ENCODE measurements at places on chromosomes 1 and 21.

DNA sequence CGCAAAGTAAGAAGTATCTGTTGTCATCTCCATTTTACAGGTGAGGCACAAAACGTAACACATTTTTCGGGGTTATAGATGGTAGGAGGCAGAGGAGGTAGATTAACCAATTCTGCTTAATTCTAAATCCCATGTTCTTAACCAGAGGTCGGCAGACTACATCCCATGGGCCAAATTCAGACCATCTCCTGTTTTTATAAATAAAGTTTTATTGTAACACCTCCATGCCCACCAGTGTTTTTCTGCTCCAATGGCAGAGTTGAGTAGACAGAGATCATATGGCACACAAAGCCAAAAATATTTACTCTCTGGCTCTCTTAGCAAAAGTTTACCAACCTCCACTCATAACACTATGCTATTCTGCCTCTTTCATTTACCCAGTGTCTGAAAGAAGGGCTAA, 30.9 kb downstream of the FHAD1 start:
- DNase-seq, result no peak

GRCh38 chr1:39576016-39576657, 453 bp downstream of the PABPC4 start:
- no peak for DNase-seq

GRCh38 chr1:109687641-109688499, at the start of gene GSTM1:
Gene GSTM1, plus strand, starts transcription at chr1:109687817. Its CDS starts 57 bp downstream, at chr1:109687874.
- DNase-seq, result peak; percentile 83

DNA sequence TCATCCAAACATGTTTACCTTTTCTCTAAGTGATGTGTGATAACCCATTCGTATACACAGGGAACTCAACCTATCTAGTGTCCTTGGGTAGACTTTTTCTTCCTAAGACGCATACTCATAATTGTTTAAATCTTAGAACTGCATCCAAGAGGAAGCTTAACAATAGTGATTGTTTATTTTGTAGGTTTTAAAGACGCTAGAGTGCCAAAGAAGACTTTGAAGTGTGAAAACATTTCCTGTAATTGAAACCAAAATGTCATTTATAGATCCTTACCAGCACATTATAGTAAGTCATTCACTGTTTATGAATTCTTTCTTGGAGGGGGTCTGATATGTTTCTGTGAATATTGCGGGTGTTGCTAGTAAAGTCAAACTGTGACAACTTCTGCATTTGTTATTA, 25.4 kb downstream of the PLA2G4A start:
- DNase-seq, result no peak

GRCh38 chr1:109208836-109209463, 4.8 kb upstream of the SARS1 start:
- no peak for DNase-seq

DNA sequence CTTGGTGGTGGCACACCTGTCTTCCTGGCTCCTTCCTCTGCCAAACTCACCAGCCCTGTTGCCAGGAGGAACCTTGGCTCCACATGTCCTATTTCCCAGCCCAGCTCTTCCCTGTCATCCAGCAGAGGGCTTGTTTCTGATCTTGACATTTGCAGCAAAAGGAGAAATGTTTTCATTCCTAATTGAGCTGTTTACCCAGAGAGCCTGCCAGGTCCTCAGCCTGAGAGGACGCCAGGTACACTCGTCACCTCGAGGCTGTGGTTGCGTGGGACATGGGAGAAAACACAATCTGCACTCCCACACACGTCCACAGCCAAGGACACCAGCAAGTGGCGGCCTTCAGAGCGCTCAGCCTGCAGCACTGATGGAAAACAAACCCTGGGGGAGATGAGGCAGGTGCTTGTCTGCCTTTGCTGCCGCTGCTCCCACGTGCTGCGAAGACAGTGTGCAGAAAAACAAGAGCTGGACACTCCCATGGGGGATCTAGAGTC, 132.8 kb upstream of the CD34 start:
- no peak for DNase-seq

DNA sequence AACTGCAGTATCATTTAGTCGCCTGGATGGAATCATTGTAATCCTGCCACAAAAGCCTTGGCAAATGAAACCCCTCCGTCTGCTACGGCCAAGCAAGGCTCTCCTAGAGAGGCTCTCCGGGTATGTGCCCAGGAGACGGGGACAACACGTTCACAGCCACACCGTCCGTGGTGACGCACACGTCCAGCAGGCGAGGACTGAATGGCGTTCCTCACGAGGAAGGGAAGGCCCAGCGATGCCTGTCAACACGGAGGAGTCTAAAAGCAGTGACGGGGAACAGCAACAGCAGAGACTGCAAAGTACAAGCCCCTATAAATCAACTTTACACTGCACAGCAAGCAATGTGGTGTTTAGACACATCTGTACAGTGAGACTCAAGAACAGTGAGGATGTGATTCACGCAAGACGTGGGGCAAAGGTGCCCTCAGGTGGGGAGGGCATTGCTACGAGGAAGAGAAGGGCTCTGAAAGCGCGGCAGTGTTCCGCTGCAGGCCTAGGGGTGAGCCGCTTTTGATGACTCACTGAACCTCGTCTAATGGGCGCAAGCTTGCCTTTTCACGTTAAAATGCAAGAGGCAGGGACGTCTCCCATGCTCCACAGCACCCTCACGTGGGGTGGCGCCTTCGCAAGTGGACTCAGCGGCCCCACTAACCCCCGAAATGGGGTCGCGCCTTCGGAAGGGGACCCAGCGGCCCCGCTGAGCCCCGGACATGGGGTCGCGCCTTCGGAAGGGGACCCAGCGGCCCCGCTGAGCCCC, 6.8 kb downstream of the WRAP73 start:
- no peak for DNase-seq

GRCh38 chr1:241715956-241716355, 63.9 kb downstream of the WDR64 start:
- DNase-seq, result no peak

DNA sequence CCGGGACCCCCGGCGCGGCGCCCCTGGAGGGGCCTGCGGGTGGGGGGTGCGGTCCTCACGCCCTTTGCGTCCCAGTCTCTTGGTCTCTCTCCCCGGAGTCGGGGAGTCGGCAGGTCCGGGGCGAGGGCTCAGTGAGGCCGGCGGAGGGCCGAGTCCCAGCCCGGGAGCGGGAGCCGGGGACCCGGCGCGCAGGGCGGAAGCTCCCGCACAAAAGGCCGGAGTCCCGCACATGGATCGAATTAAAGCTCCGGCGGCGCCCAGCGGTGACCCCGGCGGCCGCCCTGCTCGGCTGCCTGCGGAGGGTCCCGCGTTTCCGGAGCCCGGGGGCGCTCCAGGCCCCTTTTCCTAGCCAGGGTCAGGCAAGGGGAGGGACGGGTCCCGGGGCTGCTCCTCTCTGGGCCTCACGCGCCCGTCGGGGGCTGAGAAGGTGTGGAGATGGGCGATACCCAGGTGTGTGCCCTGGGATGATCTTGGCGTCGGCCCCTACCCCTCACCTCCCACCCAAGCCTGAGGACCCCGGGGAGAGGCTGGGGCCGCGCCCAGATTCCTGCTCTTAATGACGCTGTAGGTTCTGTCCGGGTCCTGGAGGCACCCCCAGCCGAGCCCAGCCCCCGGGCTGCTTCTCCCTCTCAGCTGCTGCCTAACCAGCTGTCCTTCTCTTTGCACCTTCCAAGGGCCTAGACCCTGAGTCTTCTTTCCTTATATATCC, 512 bp downstream of the FBLIM1 start:
- no peak for DNase-seq

- DNase-seq, result no peak
Observed at GRCh38 chr21:46141767-46142581, 13.4 kb downstream of the FTCD start.

DNA sequence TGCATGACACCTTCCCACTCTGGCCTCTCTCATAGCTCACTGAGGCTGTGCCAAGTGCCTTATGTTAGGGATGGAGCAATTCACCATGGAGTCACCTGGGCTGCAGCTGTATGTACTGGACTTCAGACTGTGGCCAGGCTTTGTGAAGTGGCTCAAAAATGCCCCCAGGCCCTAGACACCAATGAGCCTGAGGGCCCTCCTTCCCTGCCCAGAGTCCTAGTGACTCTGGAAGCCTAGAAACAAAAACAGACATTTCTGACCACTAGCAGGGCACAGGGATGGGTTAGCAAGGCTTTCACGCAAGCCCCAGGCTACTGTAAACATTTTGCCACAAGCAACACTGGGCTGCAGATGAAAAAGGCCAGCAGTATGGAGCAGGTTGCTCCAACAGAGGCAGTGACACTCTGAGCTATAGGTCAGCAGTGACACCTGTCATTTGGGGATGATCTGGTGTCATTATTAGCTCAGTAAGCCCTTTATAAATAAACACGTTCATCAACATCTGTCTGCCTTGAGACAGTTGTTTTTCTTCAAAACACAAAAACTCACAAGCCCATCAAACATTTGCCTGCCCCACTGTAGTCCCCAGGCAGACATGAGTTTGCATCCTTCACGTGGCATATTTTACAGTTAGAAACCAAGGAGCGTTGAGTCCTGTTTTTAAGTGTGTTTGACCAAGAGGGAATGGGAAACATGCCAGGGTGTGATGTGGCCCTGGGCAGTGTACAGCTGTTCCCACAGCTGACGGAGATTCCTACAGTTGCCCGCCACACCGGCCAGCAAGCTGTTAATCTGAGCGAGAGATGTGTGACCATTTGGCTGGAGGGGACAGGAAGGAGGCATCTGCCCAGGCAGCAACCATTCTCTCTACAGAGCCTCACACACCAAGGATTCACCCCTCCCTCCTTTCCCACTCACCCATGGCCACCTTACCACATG, 66.8 kb downstream of the KCNN3 start:
- no peak for DNase-seq

DNA sequence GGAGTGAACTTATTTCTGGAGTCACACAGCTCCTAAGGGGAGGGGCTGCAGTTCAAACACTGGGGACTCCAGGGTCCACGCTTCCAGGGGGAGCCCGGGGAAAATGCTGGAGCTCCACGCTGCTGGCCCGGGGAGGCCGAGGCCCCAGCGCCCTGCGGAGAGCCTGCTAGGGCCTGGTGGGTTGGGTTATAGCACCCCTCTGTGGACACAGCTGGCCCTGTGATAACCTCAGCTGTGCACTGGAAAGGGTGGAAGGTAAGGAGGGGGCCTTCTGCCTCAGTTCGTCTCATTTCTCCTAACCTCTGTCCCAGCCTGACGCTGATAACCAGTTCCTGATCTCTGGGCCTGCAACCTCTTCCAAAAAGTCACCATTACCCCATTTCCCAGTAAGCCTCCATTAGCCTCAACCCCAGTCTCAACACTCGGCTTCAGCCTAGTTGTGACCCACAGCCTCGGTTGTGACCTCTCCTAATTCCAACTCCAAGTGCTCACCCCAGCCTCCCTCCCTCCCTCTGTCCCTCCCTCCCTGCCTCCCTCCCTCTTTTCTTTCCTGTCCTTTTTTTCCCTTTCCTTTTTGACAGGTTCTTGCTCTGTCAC, 7.1 kb downstream of the NBL1 start:
- peak; percentile 64 for DNase-seq

- DNase-seq, result no peak
Observed at GRCh38 chr1:198363625-198364151, 176.8 kb downstream of the ATP6V1G3 start.

DNA sequence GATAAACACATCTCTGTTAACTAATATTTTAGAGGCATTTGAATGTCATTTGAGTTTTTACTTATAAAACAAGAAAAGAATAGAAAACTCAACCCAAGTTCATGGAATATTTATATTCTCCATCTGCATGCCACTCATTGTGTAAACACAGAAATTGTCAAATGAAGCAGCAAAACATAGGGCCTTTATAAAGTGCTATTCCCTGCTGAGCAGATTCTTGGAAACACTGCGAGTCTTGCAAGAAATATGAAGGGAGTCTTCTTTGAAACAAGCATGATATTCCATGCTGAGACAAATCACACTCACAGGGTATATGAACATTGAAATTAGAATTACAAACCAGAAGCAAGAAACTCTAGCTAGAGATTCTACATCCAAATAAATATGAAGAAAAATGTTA, 655.8 kb downstream of the BRINP3 start:
- no peak for DNase-seq

DNA sequence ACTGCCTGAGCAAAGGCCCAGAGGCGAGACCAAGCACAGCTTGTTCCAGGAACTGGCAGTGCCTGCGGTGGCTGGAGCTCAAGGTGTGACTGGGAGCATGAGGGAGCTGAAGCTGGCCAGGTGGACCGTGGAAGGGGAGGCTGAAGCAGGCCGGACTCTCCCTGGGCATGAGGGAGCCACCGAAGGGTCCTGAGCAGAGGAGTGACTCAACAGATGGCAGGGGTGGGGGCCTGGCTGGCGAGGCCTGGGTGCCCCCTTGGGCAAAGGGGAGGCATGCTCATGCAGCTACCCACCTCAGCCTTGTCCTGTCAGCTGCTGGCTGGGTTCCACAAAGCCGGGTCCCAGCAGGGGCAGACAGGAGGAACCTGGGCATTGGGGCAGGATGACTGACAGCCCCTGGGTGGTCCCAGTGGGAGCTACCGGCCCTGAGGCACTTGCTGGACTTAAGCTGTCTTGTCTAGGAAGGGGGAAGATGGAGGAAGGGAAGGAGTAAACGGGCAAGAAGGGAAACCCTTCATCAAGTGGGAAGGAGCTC, 118.9 kb downstream of the LACTBL1 start:
- DNase-seq, result no peak

DNA sequence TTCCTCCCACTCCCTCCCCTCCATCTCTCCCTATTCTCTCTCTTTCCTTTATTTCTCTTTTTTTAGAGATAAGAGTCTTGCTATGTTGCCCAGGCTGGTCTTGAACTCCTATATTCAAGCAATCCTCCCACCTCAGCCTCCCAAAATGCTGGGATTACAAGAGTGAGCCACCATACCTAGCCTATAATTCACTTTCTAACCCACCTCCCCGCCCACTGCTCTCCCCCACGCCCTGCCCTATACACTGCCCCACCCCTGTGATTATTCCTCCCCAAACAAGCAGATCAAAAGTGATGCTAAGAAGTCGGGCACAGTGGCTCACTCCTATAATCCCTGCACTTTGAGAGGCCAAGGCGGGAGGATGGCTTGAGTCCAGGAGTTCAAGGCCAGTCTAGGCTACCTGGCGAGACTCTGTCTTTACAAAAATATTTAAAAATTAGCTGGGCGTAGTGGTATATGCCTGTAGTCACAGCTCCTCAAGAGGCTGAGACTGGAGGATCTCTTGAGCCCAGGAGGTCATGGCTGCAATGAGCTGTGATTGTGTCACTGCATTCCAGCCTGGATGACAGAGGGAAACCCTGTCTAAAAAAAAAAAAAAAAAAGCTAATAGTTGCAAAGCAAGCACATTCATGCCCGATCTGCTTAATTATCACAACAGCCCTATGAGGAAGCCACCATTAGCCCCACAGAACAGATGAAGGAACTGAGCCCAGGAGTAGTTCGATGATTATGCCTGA, 12.8 kb upstream of the E2F2 start:
- DNase-seq, result no peak

GRCh38 chr1:60857851-60858250, 224.5 kb upstream of the NFIA start:
- DNase-seq, result no peak

- no peak for DNase-seq
Observed at GRCh38 chr1:239682046-239682445, 295.7 kb downstream of the CHRM3 start.
